ENCODE measurements at places on chromosomes 2 and 18.

DNA sequence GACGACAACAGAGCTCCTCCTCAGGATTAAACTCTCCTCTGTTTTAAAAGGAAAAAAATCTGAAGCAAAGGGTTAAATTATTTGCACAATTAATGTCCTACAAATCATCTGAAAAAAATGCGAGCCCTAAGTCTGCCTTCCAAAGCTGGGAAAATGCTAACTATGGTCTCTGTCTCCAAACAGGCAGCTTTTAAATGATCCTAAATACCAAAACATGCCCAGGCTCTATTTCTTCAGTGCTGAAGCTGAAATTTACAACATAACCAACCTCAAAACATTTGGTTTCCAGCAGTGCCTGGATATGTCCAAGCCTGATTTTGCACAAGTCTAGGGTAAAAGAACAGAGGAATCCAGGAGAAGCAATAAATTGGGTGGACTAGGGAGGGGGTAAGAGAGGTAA, 57.2 kb downstream of the LBH start:
- DNase-seq: no peak

- DNase-seq: no peak
Observed at GRCh38 chr18:54957996-54958395, 1.3 kb downstream of the CCDC68 start.

GRCh38 chr2:20491739-20492531, 45.1 kb downstream of the RHOB start:
- DNase-seq: no peak

DNA sequence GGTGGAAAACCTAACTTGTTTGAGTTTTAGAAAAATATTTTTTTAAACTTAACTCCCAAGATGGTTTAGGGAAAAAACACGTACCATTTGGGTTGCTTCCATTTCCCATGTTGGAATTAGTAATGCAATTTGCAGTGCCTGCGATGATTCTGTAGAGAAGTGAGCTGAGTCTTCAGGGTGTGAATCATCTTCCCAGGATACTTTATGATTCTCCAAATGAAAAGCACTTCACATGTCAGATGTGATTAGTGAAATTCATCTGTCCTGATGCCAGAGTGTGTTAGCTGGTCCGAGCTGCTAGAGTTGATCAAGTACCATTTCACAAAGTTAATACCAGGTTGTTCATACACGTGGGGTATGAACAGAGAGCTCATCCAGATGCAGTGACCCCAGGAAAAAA, 59.1 kb downstream of the ACOXL start:
- no peak for DNase-seq

DNA sequence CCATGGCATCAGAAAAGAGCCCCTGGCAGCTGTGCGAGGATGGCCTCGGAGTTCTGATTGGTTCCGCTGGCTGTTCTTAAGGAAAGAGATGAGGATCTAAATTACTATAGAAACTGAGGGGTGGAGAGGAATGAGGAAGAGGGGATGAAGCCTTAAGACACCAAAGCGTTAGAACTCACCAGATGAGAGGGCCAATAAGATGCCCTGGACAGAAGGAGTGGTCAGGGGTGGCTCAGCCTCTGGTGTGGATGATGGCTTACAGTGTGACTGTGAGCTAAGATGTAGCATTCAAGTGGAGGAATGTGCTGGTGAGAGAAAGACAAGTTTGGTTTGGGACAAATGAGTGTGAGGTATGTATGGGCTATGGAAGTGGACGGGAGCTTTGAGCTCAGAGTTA, 97.8 kb downstream of the ZFP36L2 start:
- no peak for DNase-seq

DNA sequence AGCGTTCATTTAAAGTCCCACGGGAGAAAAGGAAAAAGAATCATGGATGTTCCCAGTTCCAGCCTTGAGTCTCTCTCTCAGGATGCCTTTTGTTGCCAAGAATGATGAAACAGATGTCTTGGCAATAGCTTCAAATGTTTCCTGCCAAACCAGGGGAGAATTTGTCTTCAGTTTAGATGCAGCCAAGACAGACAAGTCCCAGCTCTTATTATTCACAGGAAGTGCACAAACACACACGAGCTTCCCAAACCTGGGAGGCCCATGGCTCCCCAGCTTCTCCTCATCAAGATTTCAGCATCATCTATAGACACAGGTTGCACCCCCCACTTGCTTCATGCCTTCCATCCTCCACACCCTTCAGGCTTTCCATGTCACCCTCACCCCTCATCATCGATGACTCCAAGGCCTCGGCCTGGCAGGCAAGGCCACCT, 45.9 kb downstream of the HS1BP3 start:
- no peak for DNase-seq

DNA sequence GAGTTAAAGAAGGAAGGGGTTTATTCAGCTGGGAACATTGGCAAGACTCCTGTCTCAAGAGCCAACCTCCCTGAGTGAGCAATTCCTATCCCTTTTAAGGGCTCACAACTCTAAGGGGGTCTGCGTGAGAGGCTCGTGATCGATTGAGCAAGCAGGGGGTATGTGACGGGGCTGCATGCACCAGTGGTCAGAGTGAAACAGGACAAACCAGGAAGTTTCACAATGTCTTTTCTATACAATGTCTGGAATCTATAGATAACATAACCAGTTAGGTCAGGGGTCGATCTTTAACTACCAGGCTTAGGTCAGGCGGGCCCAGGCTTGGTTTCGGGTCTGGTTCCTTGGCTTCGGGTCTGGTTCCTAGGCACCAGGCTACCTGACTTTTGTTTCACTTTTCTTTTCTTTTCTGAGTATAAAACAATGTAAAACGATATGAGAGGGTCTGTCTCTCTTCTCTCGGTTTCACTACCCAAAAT, 30.1 kb upstream of the LIPG start:
- DNase-seq: no peak

- DNase-seq: no peak
Observed at GRCh38 chr2:16210841-16211240, 270.5 kb downstream of the MYCN start.

GRCh38 chr18:57904535-57904934, 101.4 kb upstream of the ATP8B1 start:
- DNase-seq: no peak

DNA sequence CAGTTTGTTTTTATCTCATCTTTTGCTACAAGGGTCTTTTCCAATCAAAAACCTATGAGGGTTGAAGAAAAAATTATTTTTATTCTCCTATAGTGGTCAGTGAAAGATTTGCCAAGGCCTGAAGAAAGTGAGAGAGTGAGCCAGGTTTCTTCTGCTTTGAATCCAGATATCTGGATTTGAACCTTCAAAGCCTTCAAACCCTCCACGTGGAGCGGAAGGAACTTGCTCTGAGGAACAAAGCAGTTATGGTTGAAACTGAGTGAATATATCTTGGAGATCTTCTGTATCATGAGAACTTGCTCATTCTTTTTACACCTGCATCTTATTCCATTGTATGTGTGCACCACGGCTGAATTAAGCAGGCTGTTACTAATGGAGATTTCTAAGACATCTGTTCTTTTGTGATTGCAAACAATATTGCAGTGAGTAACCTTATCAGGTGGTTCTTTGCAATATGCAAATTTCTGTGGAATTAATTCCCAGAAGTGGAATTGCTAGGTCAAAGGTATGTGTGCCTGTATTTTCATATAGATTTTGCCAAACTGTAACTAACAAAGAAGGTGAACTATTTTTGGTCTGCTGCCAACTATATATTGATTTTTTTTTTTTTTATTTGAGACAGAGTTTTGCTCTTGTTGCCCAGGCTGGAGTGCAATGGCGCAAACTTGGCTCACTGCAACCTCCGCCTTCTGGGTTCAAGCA, 147.9 kb downstream of the B3GNT2 start:
- no peak for DNase-seq

DNA sequence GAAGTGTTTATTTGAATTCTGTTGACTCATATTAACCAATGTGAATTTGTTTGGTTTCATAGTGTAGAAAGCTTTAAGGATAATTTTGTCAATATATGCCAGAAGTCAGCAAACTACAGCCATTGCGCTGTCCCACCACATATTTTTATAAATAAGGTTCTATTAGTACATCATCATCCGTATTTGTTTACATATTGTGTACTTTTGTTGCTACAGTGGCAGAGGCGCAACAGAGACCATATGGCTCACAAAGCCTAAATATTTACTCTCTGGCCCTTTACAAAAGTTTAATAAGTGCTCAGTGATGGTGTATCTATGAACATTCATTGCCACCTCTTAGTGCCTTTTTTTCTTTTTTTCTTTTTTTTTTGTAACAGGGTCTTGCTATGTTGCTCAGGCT, 6.4 kb downstream of the ERLEC1 start:
- DNase-seq: no peak

GRCh38 chr2:149184991-149185390, 145.4 kb upstream of the LYPD6 start:
- no peak for DNase-seq

DNA sequence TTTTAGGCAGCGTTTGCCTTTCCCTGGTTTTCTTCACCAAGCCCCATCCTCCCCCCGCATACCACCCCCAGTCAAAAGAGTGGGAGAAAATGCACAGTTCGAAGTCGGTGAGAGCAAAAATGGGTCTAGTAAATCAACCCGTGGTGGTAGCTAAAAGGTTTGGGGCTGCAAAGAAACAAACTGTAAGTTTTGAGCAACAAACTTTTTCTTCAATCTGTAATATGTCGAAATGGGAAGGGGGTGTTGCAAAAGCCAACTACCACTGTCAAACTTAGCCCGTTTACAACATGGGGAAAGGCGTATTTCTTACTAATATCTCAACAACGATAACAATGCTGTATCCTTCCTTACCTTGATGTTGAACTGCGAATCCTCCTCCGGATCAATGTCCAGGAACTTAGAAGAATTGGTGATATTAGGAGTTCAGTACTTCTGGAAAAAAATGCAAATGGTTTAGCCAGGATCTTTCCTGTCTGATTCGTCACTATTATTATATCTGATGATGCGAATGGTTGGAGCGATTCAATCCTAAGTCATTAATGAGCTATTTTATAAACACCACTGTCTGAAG, 2.4 kb upstream of the SATB2 start:
- no peak for DNase-seq

- no peak for DNase-seq
Observed at GRCh38 chr2:175010848-175011254, 5.7 kb upstream of the CHN1 start.

DNA sequence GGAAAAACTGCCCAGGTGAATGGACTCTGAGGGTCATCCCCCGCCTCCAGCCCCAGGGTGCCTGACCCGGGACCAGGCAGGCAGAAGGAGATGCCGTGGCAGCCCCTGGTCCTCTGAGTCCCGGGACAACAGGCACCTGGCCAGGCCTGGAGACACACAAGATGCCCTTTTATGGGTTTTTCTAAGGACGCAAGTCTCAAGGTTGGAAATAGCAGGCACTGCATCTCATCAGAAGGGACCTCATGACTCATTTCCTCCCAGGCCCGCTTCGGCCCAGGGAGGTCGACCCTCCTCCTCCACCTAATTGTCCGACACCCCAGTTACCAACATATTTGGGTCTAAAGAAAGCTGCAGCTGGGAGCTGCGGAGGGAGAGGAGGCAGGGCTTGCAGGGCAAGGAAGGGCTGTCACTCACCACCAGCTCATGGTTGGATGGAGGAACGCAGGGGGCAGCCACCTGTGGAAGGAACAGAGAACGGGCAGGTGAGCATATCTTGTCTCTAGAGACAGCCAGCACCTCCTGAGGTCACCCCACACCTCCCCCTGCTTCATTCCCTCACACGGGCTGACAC, 82.9 kb downstream of the TNS1 start:
- no peak for DNase-seq

- no peak for DNase-seq
Observed at GRCh38 chr2:203018181-203018580, 3.5 kb downstream of the NBEAL1 start.

- DNase-seq: no peak
Observed at GRCh38 chr2:134167015-134167414, 86.9 kb upstream of the MGAT5 start.

DNA sequence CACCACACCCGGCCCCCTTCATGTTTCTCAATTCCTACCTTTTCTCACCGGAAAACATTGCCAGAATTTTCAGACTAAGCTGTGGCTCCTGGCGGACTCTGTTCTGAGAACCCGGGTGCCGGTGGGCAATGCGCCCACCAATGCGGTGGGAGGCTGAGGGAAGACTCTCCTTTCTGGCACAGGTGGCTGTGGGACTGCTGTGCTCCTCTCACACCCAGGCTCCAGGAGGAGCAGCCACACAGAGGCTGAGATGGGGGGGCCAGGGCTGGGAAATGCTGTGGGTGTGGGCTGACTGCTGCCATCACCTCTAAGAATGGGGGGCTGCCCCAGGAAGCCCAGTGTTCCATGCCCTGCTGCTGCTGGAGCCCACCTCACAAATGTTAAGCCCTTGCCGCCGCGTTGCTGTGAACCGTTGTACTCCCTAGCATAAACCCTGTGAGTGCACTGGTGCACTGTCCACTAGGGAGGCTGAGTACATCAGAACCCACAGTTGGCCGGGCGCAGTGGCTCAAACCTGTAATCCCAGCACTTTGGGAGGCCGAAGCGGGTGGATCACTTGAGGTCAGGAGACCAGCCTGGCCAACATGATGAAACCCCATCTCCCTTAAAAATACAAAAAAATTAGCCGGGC, 152.6 kb downstream of the LDLRAD4 start:
- DNase-seq: no peak

- no peak for DNase-seq
Observed at GRCh38 chr2:171626949-171627348, 60.3 kb upstream of the DYNC1I2 start.

DNA sequence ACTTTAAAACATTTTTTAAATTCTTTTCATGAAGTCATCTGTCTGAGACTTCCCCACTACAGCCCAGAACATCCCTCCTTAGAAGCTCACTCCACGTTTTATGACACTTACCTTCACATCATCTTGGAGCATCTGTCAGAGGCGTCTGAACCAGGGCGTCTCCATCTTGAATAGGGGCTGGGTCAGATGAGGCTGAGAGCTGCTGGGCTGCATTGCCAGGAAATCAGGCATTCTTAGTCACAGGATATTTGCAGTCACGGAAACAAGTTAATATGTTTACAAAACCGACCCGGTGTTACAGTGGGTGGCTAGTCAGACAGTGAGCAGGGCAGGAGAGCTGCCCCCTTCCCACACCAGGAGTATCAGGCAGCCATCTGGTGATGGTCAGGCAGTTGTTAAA, 456.5 kb downstream of the FBXO15 start:
- no peak for DNase-seq

- no peak for DNase-seq
Observed at GRCh38 chr2:136363900-136364299, 246.0 kb upstream of the CXCR4 start.

DNA sequence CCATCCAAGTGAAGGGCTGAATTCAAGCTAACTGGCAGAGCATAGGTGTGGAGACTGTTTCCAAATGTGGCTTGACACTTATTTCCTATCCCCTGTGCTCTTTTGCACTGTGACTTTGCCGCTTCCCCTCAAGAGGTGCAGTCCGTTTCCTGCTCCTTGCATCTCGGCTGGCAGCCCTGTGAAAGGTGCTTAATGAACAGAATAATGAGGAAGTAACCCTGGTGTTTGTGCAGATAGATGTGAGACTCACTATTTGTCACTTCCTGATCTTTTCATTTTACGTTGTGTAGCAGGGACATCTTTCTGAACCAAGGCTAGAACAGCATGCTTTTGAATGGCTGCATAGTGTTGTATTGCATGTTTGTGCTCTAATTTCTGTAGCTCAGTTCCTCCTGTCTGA, 60.8 kb downstream of the CEP192 start:
- DNase-seq: no peak
